ENCODE measurements at places on chromosomes 16 and 17.

DNA sequence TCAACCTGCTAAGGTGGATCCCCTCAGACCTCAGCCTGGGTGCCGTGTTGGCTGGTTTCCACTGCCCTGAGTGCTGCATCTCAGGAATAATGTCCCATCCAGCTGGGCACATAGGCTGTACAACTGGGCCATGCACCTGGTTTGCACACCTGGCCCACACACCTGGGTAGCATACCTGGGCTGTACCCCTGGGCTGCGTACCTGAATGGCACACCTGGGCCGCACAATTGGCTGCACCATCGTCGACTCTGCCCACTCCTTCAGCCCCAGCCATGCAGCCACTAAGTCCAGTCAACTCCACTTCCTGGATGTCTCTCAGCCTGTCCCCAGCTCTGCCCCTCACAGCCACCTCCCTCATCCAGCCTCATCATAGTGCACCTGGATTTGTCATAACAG is 7.9 kb downstream of the SLC5A10 start:
- no peak for DNase-seq

DNA sequence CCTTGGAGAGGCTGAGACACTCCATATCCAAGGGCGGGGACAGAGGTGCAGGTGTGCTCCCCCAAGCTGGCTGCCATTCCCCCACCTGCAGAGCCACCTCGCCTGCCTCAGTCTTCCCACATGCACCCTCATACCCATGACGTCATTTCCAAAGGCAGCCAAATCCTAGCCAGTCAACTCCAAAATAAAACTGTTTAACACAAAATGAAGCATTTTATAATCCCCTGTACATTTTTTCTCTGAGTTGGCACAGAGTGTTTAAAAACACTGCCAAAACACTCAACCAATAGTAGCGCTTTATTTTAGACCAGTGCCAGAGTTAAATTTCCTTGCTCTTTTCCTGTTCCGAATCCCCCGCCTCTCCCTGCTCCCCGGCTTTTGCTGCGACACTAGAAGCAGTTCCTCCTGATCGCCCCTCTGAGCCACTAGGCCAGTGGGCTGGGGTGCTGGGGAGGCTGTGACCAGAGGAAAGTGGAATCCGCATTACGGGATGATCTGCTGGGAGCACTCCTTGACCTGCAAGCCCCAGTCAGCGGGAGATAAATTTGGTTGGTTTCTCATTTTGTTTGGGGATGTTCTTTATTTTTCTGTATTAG is 139.5 kb downstream of the ZNF423 start:
- no peak for DNase-seq

GRCh38 chr16:9134739-9135138 is 43.3 kb downstream of the HAPSTR1 start:
- DNase-seq: no peak

DNA sequence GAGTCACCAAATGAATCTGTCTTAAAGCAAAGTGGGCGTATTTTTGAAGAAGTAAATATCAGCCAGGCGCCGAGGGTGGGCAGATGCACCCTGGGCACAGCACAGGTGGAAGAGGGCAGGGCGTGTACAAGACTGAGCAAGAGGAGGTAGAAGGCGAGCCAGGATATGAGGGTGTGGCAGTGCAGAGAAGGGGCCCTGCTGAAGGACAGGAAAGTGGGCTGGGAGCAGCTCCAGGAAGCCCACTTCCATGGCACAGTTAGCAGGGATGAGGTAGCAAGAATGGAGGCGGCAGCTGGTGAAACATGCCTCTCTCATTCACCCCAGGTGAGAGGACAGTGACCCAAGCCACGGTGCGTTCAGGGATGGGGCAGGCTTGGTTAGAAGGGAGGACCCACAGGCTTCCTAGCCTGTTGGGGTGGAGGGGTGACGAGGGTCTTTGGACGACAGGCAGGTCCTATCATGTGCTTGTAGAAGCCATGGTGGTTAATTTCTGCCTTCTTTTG is 149.3 kb downstream of the CLEC16A start:
- no peak for DNase-seq

- no peak for DNase-seq
Observed at GRCh38 chr17:17325228-17325627, 22.1 kb downstream of the NT5M start.
